ENCODE measurements at places on chromosomes 7 and 10.

GRCh38 chr7:117480978-117481377 is 1.2 kb downstream of the CFTR start:
- DNase-seq: peak; percentile 10

- DNase-seq: no peak
These were observed 215.0 kb downstream of the PTPRN2 start for GRCh38 chr7:158372400-158373342.

GRCh38 chr10:131876017-131876416 is 24.8 kb upstream of the PPP2R2D start:
- DNase-seq: no peak

- DNase-seq: no peak
These were observed at the start of the genes DYDC1 and DYDC2 for GRCh38 chr10:80356563-80356988. Gene DYDC1 (minus strand): TSS chr10:80356755. CDS start chr10:80352601, 4,154 bp downstream. Gene DYDC2 (plus strand): TSS chr10:80356781. CDS start chr10:80362444, 5,663 bp downstream.

DNA sequence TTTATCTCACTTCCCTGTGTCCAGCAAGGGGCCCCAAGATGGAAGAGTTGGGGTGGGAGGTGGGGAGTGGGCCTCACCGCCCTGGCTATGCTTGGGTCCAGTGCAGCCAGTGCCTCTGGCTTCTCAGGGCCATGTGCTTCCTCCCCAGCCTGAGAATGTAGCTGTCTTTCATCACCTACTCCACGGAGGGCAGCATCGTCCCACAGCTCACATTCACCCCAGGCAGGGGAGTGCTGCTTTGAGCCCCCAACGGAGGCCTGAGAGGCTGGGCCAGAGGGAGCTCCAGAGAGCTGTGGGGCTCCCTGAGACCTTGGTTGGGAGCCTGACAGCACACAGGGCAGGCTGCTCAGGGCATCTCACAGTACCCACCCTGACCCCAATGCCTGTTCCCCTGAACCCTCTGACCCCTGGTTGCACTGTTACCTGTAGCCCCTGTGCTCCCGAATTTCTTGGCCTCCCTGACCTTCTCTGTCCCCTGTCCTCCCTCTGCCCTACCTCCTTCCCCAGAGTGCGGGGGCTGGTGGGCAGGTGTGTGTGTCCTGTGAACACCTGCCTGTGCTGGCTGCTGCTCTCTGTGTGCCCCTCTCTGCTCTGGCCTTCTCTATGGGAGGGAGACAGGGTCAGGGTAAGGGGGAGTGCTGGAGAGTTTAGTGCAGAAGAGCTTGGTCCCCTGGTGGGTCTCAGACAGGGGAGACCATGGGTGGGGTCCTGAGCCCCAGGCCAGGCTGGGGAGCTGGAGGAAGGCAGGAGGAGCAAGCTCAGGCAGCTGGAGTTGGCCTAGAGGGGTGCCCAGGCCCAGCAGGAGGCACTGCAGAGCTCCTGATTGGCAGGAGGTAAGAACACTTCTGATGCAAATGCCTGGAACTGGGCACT is 19.6 kb upstream of the ZNF488 start:
- peak; percentile 43 for DNase-seq
